ENCODE measurements at places on chromosomes 7 and 10.

DNA sequence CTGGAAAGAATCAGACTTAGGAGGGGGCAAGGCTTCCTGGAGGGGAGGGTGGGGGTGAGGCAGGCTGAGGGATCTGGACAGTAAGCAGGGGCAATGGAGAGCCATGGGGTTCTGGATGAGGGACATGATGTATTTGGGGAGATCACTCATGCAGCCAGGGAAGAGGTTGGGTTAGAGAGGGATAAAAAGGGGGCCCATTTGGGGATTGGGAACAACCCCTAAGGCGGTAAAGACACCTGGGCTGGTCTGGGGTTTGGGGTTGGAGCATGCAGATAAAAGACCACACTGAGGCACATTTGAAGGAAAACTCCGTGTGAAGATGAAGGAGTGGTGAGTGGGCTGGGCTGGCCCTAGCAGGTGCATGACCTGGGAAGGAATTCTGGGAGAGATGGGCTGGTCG is 30.8 kb downstream of the HIF1AN start:
- DNase-seq, result no peak

GRCh38 chr10:8438603-8439002 is 384.1 kb downstream of the GATA3 start:
- no peak for DNase-seq

DNA sequence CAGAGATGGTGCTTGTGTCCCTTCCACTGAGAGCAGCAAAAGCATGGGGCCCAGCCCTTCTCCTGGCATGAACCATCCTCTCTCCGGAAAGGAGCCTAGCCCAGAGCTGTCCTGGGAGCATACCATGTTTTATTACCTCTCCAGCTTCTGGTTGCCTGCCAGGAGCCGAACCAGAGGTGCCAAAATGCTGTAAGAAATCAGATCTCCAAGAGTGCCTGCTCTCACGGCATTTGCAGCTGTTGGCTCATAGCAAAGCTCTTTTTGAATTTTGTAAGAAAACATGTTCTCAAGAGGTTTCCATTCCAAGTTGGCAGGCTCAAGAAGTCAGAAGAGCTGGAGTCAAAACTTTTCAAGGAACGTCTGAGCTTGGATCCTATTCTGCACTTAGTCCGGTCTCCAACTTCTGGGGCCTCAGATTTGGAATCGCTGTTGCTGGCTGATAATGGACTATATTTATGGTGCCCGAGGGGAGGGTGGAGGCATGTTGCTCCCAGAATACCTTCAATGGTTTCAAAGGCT is 211.7 kb upstream of the MKI67 start:
- DNase-seq, result peak; percentile 87

- no peak for DNase-seq
Observed at GRCh38 chr7:102216573-102217314, 69.9 kb upstream of the SH2B2 start.

- no peak for DNase-seq
Observed at GRCh38 chr7:142353147-142354060, 95.5 kb upstream of the PRSS58 start.

DNA sequence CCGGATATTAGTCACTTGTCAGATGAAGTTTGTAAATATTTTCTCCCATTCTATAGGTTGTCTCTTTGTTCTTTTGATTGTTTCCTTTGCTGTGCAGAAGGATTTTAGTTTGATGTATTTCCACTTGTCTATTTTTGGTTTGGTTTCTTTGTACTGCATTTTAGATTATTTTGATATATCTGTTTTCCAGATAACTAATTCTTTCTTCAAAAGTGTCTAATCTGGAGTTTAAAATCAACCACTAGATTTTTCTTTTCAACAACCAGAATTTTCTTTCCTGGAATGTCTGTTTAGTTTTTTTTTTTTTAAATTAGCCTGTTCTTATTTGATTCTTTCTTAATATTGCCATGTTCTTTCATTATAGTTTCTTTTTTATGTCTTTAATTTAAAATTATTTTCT is 116.8 kb upstream of the INHBA start:
- DNase-seq, result no peak

GRCh38 chr10:6239213-6239991 is 36.7 kb downstream of the PFKFB3 start:
- no peak for DNase-seq

DNA sequence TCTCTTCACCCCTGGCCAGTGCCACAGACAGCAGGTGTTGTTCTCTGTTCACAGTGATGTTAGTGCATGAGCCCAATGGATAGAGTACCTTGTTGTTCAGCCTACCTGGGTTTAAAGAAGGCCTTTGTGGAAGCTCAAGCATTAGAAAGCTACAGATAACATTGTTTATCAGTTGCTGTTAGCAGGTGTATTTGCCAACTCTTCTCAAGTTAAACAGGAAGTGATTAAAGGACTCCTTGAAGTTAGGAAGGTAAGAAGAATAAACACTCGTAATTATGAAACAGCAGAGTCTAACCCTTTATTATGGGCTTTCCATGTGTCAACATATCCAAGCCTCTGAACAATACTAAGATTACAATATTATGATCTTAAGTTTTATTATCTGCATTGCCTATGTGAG is 25.9 kb downstream of the RGR start:
- DNase-seq, result no peak

DNA sequence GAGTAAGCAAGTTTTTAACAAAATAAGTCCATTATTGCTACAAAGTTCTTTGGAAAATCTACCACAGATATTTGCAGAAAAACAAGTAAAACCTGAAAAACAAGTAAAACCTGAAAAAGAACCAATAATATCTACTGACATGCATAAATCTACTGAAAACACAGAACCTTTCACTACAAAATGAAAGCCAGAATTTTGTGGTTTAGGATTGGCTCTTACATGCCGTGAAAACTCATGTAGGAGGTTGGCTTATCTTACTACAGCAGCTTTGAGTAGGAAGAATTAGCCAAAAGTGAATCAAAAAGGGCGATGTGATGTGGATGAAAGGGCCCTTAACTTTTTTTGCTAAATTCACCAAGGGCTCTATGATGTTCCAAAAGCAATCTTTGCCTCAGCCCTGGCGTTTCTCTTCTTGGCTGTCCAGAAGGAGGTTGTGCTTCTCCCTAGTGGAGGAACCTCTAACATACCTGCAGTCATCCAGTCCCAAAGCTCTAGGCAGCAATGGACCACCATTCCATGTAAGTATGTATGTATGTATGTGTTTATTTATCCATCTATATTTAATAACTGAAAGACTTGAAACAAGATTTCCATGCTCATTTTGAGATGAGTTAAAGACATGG is 93.5 kb upstream of the ZNF804B start:
- DNase-seq, result no peak

DNA sequence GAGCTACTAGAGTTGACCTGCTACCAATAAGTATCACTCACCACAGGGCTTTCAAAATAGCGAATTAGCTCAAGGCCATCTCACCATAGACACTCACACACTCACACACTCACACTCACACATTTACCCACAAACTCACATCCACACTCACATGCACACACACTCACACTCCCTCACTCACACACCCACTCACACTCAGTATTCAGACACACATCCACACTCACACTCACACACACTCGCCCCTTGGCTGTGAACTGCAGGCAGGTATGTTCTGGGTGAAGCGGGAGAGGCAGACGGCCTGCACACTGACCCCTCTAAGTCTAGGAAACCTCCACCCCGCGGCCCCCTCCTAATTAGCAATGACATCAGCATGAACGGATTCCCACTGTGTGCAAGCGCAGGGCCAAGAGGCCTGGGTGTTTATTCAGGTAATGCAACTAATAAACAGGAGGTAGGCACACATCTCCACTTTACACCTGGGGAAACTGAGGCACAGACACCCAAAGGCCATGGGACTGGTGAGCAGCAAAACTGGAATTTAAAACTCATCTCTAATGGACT is 94.6 kb downstream of the ADARB2 start:
- no peak for DNase-seq

DNA sequence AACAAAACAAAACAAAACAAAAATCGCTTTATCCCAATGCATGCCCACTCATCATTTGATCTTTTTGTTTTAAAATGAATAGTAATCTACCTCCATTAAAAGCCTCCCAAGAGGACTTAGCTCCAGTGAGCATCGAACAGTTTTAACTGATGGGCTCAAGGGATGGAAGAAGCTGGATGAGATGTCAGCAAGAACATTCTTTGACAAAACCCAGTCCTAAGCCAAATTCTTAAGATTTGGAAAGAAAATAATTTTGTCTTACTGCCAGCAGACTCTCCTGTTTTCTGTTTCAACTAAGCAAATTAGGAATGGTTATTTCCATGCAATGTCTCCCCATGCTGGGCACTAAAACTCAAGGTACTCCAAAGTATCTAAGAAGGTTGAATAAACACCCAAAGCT is 127.3 kb downstream of the RNLS start:
- no peak for DNase-seq

DNA sequence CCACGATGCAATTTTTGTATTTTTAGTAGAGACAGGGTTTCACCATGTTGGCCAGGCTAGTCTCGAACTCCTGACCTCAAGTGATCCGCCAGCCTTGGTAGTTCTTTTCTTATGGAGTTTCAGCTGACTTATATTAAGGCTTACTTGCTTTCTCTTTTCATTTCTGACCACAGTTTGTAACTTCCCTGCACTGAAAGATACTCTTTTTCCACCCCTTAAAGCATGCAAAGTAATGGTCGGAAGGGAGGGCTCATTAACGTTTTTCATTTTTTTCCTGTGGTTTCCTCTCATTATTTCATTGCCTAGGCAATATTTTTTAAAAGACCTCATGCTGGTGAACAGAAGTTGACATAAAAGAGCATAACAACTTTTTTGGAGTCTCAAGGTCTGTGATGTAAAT is 27.0 kb downstream of the ADRB1 start:
- no peak for DNase-seq

DNA sequence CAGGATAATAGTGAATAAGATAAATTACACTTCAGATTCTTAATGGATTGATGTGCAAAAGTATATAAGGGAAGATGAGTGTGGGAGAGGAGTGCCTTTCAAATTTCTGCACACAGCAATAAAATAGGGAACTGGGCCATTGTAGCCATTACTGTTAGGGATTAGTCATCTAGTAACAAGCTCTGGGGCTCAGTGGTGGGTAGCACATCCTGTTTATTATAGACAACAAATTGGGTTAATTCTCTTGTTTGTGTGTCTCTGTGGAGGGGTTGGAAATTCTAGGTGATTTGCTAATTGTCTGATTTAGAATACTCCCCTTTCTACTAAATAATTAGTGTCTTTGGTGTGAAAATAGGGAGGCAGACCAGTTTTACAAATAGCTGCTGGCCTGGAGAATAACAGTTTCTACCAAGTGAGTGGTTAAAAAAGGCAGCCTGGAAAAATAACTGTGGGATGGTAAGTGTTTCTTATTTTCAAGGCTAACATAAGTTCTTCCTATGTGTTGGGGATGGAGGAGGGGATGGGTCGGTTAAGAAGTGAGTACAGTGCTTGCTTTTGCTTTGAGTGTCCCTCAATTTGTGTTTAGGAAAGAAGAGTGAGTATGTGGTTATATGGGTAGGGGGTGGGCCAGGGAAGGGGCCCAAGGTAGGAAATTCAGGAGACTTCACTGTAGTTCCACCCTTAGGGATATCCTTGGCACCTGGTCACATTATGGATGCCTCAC is 43.3 kb upstream of the TMEM248 start:
- no peak for DNase-seq

GRCh38 chr10:13270877-13271551 is 28.9 kb downstream of the PHYH start:
- no peak for DNase-seq

DNA sequence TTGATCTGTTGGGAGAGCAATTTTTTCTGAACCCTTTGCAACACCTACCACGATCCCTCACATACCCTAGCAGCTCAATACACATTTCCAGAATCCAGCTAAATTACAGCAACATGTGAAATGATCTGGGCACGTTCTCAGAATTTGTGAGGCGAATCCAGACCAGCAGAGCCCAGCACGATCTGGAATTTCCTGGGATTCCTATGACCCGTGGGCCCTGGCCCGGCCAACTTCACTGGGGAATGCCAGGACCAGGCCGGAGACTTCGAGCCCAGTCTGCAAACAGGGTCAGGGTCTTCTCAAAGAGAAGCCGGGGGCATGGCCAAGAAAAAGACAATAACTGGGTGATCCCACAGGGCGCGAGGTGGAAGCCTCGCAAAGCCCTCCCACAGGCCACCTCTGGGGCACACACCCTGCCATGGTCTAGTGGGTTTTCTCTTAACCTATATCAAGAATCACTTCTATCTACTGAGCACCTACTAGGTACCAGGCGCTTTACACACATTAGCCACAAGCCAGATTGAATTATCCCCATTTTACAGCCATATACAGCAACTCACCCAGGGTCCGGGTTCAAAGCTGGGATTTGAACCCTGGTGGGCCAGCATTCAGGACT is 33.8 kb downstream of the FAM53B start:
- no peak for DNase-seq

GRCh38 chr10:78542521-78542920 is 508.9 kb downstream of the RPS24 start:
- DNase-seq, result no peak

- no peak for DNase-seq
Observed at GRCh38 chr10:99395750-99396445, 34.5 kb downstream of the GOT1 start.

DNA sequence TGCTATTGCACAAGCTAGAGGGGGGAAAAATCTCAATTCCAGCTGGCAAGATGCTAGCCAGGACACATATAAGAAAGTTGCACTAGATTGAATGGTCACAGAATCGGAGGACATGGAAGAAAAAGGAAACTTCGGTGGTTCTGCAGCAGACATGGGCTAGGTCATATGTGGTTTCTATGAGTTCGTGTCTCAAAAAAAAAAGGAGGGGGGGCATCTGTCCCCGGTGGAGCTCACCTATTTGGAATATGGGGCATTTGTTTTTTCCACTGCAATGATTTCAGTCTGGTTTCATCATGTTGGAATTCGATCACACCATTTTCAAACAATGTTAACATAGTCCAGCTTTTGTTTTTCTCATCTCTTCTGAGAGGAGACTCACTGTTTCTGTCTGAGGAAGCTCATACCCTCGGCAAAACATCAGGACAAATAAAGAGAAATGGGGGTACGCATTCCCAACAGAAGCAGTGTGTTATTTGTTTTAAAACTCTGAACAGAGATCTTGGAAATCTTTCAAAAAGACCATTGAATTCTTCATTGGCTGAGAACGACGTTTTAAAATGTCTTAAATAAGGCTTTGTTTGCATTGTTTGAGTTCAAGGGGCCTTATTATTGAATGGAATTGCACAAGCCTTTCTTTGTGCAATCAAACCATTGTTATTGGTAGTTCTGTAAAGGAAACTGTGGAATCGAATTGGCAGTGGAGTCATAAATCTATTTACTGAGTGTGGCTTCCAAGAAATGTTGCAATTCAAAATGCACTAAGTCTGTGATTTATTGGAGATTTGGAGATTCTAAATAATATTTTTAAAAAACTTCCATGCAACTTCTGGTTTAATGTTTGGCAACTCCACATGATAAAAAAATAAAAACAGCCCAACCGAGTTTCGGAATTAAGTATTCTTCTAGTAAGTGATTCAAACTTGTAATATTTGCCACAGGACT is 173.2 kb downstream of the RTKN2 start:
- DNase-seq, result no peak

Data from posterior vena cava (tissue), 2 donors.